Glomerular endothelial cell (primary cell): ENCODE measurements at places on chromosomes 6 and 20. TPM values are rescaled to one million over a fixed set of nuclear protein-coding genes. Genes with fewer than 3 reads are reported as not detected.

- DNase-seq: no peak
These were observed 326 bp downstream of the ZMYND8 start for GRCh38 chr20:47356220-47356525.

- no peak for DNase-seq
These were observed 286.0 kb downstream of the ADGB start for GRCh38 chr6:146884728-146885127.

The PCIF1 gene
- total RNA-seq: 12.8 and 17.4 TPM in 2 replicates

The SAYSD1 gene
- 12.2 and 16.7 TPM in 2 replicates for total RNA-seq

The FOXA2 gene
- not detected in 2 replicates for total RNA-seq

The GPX5 gene
- not detected in 2 replicates for total RNA-seq

DNA sequence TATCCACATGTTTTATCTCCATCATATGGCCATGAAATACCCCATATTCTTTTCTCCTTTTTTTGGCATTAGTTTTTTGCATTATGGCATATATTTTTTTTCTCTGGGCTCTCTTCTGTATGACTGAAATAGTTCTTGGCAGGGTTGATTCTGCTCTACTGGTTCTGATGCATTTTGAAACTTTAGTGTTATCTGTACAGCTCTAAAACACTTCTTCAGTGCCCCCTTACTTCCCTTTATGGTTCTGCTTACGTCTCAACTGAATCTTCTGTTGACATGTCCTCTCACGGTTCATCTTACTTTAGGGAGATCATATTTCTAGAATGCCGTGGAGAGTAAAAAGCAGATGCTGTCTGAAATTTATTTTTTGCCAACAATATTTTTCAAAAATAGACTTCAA is 23.2 kb upstream of the TXNDC5 start:
- DNase-seq: no peak

DNA sequence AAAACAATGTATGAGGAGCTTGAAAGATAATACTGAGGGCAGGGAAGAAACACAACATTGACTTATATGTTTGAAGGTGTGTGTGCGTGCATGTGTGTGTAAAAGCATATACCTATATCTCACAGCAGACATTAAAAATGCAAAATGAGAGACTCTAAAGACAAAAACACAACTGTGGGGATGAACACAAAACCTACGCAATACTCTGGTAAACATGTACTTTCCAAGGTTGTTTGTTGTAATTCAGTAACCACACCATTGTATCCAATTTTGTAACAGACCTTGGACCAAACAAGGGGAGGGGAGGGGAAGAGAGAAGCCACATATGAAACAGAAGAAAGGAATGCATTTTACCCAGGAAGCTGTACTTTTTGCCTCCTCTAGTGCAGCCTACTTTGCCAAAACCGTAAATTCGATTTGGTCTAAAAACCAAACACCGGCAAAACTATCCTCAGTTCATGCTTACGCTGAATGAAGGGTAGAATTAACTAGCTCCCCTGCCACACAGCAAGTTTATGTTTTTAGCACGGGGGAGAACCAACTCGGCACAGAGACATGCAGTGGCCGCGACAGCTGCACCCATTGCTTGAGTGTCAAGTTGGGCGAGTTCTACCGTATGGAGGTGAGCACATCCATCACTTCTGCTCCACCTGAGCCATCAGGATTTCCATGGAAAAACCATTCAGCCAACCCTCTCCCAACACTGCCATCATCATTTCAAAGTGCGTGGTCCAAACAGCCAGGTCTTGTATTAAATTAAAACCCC is 50.0 kb downstream of the CNKSR3 start:
- no peak for DNase-seq

DNA sequence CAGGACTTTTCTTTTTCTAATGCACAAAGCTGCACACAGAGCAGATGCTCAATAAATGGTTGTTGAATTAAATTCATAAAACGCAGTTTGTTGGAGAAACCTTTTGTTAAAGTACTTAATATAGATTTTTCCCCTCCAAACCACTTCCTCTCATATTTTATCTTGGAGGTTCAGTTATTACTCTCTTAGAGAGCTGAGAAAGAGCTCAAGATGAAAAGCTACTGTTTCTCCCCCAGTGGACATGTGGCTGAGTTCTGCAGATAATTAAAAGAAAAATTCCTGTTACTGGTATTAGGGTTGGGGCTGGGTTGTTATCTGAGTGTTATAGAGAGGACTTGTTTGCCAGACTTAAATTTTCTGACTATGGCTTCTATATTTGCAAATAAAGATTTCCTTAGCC is 294.0 kb downstream of the TBC1D7 start:
- no peak for DNase-seq

DNA sequence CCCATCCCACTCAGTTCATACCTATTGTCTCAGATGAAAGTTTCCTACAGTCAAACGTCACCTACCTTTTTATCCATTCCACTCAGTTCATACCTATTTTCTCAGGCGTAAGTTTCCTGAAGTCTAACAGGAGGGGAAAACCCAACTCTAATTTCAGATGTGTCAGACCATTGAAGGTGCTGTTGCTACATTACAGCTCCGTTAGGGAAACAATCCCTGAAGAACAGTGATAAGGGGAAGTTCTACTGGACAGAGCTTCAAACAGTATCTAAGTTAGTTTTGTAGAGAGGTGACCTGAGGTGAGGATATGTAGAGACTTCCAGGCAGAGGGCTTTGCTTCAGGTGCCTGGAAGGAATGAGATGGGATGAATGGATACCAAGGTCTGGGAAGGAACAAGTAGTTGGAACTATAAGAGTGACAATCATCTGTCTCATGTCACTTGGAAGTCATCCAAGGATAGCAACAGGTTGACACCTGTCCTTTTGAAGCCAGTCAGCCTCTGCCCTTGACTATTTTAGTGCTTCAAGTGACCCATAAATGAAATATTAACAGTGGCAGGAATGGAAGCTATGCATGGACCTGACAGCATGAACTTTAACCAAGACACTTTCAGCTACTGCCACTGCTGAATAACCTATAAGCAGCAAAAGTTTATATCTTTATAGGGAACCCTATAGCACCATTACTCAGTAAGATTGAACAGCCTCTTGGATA is 191.6 kb upstream of the MOCS1 start:
- no peak for DNase-seq

DNA sequence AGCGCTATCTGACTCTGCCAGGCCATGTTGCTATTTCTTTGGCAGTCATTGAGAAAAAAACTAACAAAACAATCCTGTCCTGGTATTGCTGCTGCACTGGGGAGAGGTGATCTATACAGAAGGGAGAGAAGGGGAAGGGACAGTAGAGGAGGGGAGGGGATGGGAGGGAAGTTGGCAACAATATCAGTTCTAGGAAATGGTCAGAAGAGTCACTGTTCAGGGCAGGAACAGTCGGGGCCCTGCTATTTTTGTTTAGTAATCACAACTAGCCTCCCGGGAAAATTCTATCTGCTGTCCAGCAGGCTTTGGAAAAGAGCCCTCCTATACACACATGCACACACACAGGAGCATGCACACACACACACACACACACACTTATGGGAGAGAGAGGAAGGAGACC is 142.3 kb upstream of the CARMIL1 start:
- no peak for DNase-seq

GRCh38 chr20:22866812-22867341 is 168.2 kb upstream of the SSTR4 start:
- DNase-seq: no peak

The BPIFB2 gene
- not detected in 2 replicates for total RNA-seq

- DNase-seq: peak; percentile 87
These were observed 28.5 kb upstream of the CITED2 start for GRCh38 chr6:139402876-139403386.

The HRH3 gene
- total RNA-seq: not detected in 2 replicates

The TMEM170B gene
- 2.5 and 2.7 TPM in 2 replicates for total RNA-seq

- DNase-seq: peak; percentile 22
These were observed 102.6 kb upstream of the ZFP64 start for GRCh38 chr20:52294106-52294628.

DNA sequence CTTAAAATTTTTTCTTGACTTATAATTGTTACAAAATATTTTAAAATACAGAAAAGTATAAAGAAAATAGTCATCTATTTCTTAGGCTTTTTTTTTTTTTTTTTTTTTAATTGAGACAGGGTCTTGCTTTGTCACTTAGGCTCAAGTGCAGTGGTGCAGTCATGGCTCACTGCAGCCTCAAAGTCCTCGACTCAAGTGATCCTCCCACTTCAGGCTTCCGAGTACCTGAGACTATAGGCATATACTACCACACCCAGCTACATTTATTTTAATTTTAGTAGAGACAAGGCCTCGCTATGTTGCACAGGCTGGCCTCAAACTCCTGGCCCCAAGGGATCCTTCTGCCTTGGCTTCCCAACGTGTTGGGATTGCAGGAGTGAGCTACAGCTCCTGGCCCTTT is 5.3 kb upstream of the ACAT2 start:
- DNase-seq: no peak

The ABHD16B gene
- total RNA-seq: not detected in 2 replicates

- no peak for DNase-seq
These were observed 1308.0 kb downstream of the EPHA7 start for GRCh38 chr6:92111386-92111785.
